ENCODE measurements at places on chromosomes 2 and 18.

- no peak for DNase-seq
Observed at GRCh38 chr18:47397671-47398319, 146.3 kb upstream of the SKOR2 start.

- DNase-seq, result no peak
Observed at GRCh38 chr18:12776821-12777471, 74.1 kb downstream of the PSMG2 start.

- DNase-seq, result no peak
Observed at GRCh38 chr2:132268977-132269523, 107.3 kb upstream of the ANKRD30BL start.

DNA sequence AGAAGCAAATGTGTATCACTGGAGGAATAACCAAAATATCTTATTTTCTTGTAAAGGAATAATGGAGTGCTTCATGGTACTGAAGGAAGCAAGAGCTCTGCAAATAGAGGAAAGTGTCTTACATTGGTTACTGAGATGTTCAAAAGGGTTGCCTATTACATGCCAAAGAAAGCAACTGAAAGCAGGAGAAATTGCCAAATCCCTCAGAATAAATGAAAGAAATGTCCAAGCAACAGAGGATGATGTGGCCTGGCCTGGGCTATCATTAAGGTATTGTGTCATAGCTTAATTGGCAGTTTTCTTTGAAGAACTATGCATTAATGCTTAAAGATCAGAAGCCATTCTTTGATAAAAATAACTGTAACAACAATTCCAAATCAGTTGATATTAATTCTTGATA is 173.7 kb downstream of the RAB3GAP1 start:
- no peak for DNase-seq

DNA sequence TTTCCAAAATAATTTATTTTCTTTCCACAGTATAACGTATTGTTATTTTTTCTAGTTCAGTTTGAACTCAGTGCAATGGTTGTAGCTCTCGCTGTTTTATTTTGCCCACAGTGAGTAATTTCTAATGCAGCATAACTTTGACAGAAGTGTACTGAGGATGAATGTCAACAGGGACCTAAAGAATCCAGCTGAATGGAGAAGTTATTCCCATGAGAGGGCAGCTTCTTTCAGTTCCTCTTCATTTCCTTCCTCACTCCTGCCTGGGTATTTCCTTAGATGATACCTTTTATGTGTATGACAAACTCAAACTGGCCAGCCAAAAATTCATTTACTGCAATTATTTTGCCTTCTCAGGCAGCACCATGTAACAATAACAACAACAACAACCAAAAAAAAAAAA is 1223.1 kb upstream of the ZEB2 start:
- DNase-seq, result no peak

GRCh38 chr2:215484570-215484969 is 48.7 kb upstream of the FN1 start:
- no peak for DNase-seq

DNA sequence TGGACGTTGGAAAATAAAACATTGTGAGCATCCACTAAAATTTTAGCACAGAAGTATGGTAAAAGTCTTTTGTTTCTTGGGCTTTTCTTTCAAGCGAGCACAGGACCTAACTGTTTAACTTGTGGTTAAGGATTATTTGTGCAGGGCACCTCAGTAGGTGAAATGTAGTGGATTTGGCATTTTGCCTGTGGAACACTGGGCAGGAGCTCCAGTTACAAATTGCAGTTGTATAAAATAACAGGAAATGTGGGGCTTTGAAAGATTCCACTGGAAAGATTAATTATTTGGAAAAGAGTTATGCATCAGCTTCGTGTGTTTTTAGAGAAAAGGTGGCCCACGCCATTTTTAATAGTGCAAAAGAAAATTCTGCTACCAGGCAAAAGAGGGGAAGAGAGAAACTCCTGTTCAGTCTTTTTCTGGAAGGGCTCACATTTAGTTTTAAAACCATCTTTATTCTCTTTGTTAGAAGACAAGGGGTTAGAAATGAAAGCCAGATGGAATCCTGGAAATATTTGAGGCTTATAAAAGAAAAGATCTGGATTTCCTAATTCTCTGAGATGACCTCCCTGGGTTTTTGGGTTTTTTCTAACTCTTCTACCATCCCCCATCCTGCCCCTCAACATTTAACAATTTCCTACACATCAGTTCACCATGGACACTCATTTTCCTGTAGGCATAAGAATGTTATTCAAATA is 144.3 kb upstream of the SERTAD2 start:
- DNase-seq, result peak; percentile 75

DNA sequence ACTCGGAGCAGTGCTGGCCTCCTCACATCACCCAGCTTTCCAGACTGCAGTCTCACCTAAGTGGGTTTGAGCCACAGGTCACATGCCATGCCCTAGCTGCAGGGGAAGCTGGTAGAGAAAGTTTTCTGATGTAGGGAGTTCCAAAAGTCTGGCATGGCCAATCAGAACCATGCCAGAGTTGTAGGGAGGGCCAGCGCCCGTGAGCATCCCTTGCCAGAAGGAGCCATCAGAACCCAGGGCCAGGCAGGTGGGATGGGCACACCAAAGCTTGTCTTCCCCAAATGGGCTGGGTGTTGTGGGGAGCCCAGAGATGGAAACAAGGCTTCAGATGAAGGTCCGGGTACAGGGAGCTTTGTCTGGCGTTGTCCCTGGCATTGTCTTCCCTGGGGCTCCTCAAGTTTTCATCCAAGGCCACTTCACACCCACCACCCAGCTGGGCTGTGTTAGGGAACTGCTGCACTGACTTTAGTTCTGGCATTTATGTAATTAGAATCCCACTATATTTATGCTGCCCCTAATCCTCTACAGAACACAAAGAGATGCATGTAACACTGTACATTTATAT is 247.9 kb downstream of the KLHL29 start:
- no peak for DNase-seq

DNA sequence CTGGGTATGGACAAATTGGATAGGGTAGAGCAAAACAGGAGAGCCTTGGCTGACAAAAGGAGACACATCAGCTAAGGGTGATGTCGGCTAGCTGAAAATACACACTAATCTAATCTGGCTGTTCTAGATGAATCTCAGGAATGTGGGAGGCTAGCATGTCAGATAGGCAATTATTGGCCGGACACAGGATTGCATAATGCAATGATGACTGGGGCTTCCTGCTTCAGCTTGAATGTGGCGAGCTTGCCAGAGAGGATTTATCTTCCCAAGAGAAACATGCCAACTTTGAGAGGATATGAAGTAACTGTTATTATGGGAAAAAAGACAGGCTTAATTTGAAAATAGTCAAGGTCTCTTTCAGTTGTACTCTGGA is 102.4 kb downstream of the TRIB2 start:
- peak; percentile 99 for DNase-seq

DNA sequence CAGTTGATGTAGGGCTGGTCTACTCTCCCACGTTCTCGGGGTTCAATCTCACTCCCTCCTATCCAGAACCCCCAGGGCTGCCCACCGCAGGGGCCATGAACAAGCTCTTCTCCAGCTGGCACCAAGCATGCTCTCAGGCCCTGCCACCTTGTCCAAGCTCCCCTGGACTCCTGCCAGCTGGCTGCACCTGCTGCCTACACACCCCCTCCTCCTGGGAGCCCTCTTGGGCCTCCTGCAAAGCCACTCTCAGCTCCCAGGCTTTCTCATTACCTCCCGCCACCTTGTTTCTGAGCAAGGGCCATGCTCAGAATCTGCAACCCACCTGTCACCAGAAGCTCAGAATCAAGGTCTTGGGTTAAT is 56.0 kb downstream of the HDAC4 start:
- no peak for DNase-seq

DNA sequence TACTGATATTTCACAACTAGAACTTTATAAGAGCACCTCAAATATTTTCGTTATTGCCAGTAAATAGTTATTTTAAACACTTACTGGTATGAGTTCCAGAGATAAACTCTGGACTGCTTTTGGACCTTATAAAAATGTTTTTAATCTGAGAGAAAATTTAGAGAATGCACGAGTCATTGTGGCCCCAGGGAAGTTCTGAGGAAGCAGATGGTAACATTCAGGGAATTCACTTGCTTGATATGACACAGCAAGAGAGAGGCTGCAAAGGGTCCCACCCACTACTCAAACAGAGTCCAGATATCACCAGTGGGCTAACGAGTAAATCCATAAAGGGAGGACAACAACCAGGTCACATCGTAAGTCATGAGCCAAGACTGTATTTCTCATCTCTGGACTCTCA is 526.8 kb downstream of the TDRD15 start:
- peak; percentile 60 for DNase-seq

DNA sequence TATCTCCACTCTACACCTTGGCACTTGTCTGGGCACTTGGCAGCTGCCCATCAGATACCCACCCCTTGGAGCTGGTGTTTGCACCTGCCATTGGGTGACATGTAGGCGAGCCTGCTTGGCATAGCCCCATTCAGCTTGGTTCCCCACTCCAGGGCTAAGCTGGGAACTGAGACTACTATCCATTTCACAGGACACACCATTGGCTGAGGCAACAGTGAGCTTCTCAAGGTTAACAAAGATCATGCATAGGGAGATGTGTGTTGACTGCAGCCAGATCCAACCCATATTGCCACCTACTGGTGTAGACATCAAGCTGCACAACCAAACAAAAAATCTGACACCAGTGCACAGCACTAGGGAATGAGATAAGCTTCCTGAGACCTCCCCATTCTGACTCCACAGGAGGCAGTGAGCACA is 1389.8 kb upstream of the TMEFF2 start:
- DNase-seq, result peak; percentile 1

GRCh38 chr2:19801367-19802080 is 100.3 kb downstream of the TTC32 start:
- peak; percentile 98 for DNase-seq

DNA sequence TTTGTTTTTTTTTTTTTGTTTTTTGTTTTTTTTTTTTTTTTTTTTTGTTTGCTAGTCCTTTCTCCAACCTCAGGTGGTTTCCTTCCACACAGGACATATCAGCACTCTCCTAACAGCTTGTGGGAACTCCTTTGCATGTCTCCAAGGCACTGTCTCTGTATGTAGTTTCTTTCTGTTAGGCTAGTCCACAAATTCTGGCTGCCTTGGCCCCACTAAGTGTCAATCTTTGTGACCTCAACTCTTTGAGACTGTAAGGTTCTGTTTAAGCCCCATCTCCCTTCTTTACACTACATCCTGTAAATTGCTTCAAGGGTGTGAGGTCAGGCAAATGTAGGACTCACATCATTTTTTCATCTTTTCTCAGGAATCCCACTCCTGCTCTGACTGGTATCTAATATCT is 85.1 kb downstream of the NCOA1 start:
- DNase-seq, result no peak

GRCh38 chr18:12328179-12328823 is 20.3 kb downstream of the TUBB6 start:
- no peak for DNase-seq

DNA sequence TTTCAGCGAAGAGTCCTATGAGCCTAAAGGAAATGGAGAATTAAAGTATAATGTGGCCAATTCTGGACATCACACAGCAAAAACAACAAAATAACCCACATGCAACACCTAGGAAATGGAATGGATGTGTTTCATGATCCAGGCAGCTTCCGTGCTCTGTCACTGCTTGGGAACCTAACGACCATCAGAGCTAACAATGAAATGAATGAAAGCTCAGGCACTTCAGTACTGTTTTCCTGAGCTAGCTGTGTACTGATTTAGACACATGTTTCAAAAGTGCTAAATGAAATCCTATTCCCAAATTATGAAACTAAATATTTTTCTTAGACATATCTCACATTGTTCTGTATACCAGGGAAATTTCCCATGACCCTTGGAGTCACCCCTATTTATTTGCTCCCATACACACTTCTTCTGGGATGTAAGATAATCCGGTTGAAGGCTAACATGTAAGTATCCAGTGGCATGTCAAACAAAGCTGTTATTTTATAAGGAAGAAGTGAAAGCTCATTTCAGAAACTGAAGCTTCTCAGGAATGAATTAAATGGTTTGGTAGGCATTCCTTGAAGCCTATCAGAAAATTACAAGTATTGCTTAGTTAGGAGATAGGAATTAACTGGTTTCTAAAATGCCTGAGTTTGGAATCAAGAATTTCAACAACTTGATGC is 108.5 kb upstream of the RND3 start:
- peak; percentile 68 for DNase-seq

DNA sequence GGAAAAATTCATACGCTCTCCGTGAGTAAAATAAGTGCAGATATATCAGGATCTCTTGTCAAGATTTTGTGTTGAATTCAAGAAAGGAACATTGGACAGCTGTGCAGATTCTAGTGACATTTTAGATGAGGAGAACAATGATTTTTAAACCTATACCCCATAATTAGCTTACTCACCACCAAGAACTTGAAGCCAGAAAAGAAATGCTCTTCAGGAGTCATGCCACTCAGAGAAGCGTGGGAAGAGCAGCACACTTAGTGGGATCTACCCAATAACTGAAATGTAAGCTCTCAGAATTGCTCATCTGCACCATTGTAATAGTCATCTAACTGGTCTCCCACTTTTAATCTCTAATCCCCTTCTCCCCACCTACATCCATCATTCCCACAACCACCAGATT is 9.2 kb upstream of the ERMN start:
- no peak for DNase-seq

GRCh38 chr2:219171231-219171651 is 1.4 kb upstream of the SLC23A3 start:
- peak; percentile 86 for DNase-seq

- no peak for DNase-seq
Observed at GRCh38 chr2:168186452-168186851, 60.9 kb downstream of the STK39 start.

DNA sequence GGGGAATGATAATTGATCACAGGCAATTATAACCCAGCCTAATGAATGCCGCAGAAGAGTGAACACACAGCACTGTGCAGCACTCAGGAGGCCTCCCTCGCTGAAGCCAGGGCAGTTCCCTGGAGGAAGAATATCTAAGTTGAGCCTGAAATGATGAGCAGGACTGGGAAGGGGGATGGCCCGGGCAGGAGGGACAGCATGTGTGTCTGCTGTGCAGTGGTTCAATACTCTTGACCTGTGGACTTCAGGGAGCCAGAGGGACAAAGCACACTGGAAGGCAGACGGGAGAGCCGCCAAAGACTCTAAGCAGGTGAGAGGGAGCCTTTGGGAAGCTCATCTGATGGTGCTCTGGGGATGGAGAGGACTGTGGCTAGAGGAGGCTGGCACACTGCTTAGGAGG is 62.6 kb downstream of the ARHGEF4 start:
- no peak for DNase-seq
